Glutamatergic neuron (in vitro differentiated cells): ENCODE measurements at places on chromosomes 4 and X. TPM values are rescaled to one million over a fixed set of nuclear protein-coding genes. Genes with fewer than 3 reads are reported as not detected.
A peak's percentile ranks its signal among the peaks of the same experiment; 100 is the strongest.

DNA sequence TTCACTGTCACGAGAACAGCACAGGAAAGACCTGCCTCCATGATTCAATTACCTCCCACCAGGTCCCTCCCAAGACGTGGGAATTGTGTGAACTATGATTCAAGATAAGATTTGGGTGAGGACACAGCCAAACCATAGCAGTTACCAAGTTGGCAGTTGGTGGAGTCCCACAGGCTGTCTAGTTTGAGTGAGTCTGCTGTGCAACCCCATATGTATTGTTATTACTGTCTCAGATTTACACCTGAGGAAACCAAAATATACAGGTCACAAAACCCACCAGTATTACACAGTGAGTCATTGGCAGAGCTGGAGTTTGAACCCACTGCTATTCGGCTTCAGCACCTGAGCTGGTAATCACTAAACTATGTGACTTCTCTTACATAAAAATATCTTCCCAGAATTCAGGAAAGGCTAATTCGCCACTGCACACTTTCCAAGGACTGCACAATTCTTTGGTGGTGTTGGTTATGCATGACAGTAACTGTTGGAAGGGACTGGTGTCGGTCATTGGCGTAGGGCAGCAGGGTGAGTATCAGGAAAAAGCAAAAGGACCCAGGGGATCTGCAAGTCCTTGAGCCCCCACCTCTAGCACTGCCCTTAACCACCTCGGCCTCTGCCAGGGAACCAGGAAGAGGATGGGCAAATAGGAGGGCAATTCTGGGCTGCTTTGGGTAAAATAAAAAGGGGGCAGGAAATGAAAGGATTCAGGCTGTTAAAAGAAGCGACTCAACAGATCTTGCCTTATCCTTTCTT is 110.1 kb downstream of the USP46 start:
- DNase-seq: no peak

GRCh38 chr4:28730304-28730703 is 1869.7 kb downstream of the STIM2 start:
- no peak for DNase-seq

GRCh38 chrX:37862851-37863250 is 15.5 kb upstream of the DYNLT3 start:
- DNase-seq: no peak

DNA sequence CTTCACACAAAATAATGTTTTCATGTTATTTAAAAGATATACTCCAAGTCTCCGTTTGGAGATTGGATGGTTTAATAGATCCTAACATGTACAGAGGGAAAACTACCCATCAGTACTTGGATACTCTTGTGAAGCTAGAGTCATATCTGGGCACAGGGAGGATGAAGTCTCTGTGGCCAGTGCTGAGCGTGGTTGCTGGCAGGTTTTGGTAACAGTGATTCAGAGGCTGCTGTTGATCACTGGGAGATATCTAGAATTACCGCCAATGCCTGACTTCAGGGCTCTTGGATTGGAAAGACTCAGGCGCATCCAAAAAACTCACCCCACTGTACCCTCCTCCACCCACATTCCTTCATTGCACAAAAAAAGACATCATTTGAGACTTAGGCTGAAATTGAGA is 107.2 kb upstream of the PGRMC2 start:
- DNase-seq: no peak

- no peak for DNase-seq
Measured at GRCh38 chr4:8555716-8556115, 24.5 kb upstream of the GPR78 start.

- DNase-seq: no peak
Measured at GRCh38 chr4:108227923-108228322, 59.2 kb upstream of the LEF1 start.

Gene ALPK1
- 0.86 TPM for total RNA-seq

Gene MAGEA3
- not detected for total RNA-seq

GRCh38 chr4:114385195-114385985 is 213.2 kb upstream of the UGT8 start:
- no peak for DNase-seq

DNA sequence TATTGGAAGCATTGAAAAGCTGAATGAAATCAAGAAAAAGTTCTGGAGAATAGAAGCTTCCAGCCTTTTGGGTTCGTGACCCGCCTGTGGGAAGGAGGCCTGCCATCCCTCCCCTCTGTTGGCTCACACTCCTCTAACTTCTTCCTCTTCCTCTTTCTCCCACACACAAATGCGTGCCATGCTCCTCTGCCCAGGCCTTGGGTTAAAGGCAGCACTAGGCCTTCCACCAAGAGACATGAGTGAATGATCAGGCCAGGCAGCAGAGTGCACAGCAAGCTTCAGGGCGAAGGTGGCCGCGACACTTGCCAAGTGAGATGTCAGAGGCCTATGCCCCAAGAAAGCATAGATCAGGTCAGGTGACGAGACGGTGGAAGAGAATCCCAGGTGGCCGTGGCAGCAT is 38.4 kb downstream of the FAM193A start:
- DNase-seq: no peak

GRCh38 chr4:181599134-181599533 is 644.1 kb upstream of the TENM3 start:
- no peak for DNase-seq

DNA sequence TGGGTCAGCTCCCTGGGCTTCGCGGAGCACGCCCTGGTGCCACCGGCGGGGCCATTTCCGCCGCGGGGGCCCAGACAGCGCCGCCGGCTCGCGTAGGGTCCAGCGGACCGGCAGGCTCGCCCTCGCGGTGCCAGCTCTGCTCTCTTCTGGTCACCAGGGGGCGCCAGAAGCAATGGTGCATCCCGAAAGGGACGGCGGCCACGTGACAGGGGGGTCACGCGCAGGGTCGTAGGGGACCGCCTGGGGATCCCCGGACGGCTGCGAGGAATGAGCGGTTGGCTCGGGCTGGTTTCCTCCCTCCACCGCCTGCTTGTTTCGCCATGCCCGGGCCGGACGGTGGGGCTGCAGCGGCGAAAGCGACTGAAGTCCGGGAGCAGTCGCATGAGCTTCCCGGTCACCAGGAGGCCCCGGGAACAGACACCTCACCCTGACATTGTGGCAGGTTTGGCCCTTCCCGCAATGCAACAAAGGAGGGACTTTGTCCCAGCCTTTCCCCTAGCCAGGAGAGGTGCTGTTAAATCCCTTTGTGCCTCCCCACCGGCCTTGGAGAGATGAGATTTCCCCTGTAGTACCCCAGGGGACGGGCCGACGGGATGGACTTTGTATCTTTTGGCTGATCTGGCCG is 15.8 kb downstream of the ZCCHC12 start:
- peak; percentile 89 for DNase-seq

- no peak for DNase-seq
Measured at GRCh38 chrX:22247169-22247568, 25.5 kb upstream of the CBLL2 start.

- DNase-seq: no peak
Measured at GRCh38 chrX:37454537-37455285, 105.5 kb downstream of the PRRG1 start.

GRCh38 chr4:73676861-73677323 is 56.7 kb upstream of the RASSF6 start:
- DNase-seq: no peak
